ENCODE measurements at places on chromosomes 3 and 15.

DNA sequence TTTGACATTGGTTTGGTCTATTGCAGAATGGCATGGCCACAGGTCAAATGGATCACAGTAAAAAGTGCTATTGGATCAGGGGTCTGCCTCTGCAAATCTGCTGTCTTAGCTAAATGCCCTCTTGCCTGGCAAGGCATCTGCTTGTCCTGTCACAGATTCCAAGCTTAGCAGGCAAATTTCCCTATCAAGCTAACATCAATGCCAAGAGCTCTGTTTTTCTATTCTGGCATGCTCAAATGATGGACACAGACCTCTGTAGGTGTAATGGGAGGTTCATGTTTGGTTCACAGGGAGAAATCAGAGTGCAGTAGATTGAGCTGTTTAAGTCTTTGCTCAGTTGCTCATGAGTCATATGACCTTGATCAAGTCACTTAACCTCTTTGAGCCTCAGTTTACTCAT lies 54.8 kb upstream of the CPB1 start:
- no peak for DNase-seq

GRCh38 chr15:61153291-61153690 lies 75.8 kb downstream of the RORA start:
- DNase-seq: no peak

DNA sequence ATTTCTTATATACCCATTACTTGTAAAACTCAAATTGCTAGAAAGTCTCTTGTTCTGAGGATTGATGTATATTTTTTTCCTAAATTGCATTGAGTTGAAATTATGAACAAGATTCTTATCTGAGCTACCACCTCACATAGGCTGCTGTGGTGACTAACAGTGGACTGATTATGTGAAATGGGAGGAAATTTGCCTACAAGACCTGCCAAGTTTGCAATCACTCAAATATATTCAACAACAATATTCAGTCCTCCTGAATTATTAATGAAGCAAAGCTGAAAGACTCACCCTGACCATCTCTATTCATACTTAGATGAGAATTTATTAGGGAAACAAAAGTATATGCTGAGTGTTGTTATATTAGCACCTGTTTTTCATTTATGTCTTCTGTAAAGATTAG lies 412.6 kb upstream of the SEMA6D start:
- DNase-seq: no peak

DNA sequence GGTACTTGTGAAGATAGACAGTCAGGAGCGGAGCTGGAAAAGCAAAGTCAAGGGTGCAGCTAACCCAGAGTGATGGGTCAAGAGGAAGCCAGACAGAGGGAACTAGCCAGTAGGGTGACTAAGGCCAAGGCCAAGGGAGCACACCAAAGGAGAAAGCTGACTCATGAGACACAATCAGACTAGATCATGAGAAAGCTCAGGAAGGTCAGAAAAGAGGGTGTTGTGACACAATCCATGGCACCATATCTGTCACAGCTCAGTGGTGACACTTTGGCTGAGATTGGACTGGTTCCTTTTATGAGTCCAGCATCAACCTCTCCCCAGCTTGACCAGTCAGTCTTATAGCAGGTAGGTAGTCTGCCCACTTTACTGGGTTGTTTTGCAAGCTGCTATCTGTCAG lies 22.2 kb downstream of the P2RY1 start:
- no peak for DNase-seq

- DNase-seq: no peak
Measured at GRCh38 chr3:152961323-152961722, 126.4 kb downstream of the P2RY1 start.

DNA sequence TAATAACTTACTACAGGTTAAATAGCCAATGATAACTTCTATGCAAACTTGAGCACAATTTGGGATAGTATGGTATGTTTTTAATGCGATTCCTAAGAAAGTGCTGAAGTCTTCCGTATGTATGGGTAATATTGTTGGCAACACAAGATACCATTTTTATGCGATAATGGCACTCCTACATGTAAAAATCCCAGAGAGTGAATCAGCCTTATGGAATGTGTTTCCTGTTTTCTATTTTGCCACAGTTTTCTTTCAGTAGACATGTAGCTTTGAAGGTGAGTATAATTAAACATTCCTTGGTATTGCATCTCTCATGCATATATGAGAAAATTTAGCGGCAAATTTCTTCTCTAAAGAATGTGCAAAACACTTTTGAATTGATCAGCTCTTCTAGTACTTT lies 396.8 kb upstream of the AZI2 start:
- DNase-seq: no peak

GRCh38 chr3:45486136-45486535 lies 97.8 kb downstream of the LARS2 start:
- DNase-seq: no peak

DNA sequence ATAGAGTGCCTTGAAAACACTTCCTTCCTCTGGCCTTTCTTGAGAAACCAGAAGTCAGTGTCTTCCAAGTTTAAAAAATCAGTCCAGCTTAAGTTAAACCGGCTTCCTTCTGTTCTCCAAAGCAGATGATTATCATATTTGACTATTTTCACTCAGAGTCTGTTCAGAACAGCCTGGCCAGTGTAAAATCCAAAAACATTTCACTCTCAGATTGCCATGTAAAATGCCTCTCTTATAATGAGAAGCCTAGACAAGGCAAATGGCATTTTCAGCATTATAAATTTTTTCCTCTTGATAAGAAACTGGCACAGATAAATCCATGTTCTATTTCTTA lies 193.5 kb downstream of the TNIK start:
- no peak for DNase-seq

DNA sequence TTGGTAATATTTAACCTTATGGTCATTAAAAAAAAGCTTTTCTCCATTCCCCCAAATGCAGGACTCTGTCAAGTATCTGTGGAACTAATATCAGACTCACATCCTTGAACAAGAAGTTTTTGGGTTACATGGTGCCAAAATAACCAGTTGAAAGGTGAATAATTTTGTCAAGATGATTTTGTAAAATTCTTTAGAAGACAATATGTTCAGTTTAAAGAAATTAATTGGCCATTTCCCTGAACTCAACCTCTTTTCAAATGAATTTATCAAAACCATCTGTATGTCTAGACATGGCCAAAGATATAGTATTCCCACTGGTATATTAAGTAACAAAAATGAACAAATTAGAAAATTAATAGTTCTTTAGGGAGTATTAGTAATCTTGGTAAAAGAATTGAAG lies 280.5 kb downstream of the MBNL1 start:
- no peak for DNase-seq

DNA sequence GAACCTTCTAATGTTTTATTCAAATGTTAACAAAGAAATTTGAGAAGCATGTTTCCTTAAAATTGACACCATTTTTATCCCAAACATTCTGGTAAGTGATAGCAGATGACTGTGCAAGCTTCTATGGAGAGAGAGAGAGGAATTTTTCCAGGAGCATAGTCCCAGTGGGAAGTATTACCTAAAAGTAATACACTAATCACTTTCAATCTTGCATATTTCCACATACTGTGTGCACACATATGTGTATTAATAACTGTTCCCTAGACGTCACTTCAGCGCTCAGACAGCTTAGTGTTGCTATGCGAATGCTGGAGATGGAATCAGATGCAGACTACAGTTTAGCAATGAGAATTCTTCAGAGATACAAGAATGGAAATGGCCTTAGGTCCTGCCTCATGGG lies 424.3 kb upstream of the TPRG1 start:
- DNase-seq: peak; percentile 9

DNA sequence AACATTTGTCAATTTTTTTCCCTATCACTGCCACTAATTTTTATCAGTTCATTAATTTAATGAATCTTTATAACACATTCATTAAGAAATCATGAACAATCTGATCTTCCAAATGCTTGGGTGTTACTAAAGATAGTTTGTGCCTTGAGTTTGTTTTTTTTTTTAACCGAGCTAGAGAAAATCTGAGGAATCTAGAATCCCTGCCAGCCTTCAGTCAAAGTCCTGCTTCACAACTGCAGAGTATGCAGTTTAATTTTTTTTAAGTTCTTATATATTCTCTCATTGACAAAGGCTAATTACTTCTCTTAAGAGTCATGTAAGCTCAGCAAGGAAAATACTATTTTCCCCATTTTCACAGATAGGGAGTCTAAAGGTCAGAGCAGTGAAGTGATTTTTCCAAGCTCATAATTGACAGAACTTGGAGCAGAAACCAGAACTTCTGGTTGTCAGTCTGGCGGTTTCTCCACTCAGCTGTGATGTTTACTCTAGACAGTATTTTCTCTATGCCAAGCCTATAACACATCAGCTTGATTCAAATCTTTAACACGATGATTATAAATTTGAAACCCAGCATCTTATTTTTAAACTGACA lies 55.7 kb downstream of the TNIK start:
- no peak for DNase-seq

DNA sequence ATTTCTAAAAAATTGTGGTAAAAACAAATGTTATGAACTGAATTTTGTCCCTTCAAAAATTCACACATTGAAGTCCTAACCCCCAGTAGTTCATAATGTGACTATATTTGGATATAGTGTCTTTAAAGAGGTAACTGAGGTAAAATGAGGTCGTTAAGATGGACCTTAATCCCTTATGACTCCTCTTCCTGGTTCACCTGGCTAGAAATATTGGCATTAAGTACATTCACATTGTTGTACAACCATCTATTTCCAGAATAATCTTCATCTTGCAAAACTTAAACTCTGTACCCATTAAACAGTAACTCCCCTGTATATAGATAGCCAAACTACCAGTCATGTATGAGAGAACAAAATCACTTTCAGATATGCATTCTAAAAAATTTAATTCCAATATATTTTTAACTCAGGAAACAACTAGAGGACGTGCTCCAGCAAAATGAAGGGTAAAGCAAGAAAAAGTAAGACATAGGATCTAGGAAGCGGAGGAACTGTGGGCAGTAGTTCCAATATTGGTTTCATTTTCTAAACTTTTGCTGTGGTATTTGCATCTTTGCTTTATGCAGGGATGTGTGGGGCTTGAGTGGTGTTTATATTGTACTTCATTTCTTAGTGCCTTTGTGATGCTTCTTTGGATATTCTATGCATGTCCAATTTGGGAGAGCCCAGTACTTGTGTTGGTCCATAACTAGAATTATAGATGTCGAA lies 36.7 kb upstream of the IL20RB start:
- DNase-seq: no peak

DNA sequence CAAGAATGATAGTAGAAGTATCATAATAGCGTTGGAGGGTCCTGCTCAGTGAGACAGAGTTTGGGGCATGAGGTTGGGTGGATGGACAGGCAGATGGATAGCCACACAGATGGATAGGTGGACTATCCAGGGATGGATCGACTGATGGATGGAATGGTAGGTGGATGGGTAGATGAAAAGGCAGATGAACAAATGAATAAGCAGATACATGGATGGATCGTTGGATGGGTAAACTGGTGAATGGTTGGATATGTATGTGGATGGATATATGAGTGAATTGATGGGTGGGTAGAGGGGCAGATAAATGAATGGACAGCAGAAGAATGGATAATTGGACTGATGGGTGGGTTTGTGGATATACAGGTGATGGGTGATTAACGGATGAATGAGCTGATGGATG lies 9.5 kb downstream of the CPNE9 start:
- DNase-seq: no peak

DNA sequence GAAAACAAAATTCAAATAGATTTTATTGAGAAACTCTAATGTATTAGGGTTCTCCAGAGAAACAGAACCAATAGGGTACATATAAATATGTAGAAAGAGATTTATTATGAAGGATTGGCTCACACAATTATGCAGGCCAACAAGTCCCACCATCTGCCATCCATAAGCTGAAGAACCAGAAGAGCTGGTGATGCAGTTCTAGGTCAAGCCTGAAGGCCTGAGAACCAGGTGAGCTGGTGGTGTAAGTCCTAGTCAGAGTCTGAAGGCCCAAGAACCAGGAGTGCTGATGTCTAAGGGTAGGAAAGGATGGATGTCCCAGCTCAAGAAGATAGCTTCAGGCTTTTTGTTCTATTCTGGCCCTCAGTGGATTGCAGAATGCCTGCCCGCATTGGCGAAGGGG lies 2.6 kb upstream of the NFKBIZ start:
- DNase-seq: no peak

Measured in GM04503 (cell line).